ENCODE measurements at places on chromosomes 4 and X.
A peak's percentile ranks its signal among the peaks of the same experiment; 100 is the strongest.

DNA sequence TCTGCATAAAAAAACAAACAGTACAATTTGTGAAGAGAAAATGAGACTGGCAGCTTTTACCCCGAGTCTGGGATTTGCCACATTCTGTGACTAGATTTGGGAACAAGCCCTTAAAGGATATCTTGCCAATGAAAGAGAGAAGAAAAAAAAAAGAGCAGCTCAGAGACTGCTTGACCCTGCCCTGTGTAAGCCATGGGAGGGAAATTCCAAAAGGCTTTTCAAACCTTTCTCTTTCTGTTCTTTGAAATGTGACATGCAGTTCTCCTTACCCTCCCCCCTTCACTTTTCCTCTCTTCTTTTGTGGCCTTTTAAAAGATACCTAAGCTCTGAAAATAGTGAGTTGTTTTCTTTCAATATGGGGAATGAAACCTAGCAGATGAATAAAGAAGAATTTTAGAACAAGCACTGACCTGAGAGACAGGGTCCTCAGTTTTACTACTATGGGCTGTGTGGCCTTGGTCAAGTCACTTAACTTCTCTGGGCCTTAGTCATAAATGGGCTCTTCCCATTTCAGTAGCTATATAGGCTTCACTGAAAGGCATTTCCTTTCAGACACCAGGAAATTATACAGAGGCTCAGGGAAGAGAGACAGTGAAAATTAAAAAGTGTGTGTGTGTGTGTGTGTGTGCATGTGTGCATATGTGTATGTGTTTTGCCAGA, 5.1 kb downstream of the CCDC160 start:
- DNase-seq, result no peak

DNA sequence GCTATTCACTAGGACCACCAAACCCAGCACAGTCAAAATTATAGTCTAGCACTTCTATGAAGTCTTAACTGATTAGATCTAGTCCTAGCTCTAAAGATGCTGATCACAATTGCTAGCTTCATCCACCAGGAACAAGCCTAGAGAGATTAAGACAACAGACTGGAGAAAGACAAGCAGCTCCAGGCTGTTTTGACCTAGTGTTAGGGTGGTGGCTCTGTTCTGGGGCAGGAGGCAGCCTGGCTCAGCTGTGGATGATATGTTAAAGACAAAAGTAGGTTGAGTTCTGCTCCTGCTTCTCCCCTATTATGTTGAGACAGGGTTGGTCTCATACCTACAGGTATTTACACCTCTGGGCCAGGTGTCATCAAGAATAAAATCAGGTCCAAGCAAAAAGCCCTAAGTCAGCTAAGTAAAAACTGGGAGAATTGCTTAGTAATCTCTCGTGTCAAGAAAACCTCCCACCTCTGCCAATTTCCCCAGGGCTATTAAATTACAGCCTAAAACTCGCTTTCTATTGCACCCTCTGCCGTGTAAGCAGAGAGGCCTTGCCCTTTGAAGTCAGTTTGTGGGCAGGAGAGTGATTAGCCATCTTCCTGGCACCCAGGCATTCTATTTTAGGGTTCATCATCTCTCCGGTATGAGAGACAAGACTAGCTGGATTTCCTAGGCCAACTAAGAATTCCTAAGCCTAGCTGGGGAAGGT, 39.9 kb downstream of the RAB40AL start:
- no peak for DNase-seq

DNA sequence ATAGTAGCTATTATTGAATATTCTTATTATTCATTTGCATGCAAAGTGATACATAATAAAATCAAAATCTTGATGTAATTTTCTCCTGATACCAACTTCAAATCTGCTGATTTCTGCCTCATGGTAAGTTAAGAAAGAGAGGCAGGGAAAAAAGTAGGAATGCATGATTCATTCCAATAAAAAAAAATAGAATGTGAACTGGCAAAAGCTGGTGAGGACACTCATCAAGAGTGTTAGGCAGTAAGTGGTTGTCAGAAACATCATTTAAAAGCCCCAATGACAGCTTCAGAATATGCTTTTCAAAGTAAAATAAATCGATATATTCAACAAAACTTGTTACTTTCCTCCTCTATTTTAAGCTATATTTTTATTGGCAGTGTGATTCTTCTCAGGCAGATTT, 979.1 kb downstream of the TECRL start:
- no peak for DNase-seq

GRCh38 chr4:75235359-75235951, 278.7 kb downstream of the RCHY1 start:
- DNase-seq, result no peak

DNA sequence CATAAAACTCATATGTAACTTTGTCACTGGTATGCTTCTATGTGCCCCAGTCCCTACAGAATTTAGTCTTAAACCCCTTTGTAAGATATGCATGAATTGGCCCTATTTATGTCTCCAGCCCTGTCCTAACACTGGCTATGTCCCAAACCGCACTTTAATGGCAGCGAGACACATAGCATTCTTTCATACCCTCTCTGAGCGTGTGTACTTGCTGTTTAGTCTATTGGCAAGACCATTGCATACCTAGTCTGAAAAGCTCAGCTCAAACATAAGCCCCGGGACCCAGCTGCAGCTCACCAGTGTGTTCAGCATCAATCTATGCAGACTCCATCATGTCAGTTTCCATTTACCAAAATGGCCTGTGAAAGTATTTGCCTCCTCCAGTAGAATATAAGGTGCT, 1018.4 kb upstream of the TENM3 start:
- DNase-seq, result no peak

- DNase-seq, result no peak
Measured at GRCh38 chr4:101142259-101142658, 205.1 kb downstream of the PPP3CA start.

- peak; percentile 28 for DNase-seq
Measured at GRCh38 chrX:69615779-69616456, at the start of gene EDA. Gene EDA (plus strand): TSS chrX:69616113.

- no peak for DNase-seq
Measured at GRCh38 chr4:112015960-112016359, 129.3 kb upstream of the FAM241A start.

- no peak for DNase-seq
Measured at GRCh38 chrX:43165343-43165920, 387.5 kb upstream of the PPP1R2C start.

DNA sequence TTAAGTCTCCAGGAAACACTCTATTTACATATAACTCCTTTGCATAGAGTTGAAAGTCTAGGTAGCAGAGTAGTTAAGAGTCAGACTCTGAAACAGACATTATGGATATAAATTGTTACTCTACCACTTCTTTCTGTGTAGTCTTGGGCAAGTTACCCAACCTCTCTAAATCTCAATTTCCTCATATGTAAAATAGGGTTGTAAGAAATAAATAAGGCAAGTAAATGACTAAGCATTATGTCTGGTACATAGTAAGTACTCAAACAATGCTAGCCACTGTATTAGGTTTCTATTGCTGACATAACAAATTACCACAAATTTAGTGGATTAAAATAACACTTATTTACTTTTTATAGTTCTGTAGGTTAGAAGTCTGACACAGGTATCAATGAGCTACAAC, 394.1 kb downstream of the PRDM5 start:
- DNase-seq, result no peak

DNA sequence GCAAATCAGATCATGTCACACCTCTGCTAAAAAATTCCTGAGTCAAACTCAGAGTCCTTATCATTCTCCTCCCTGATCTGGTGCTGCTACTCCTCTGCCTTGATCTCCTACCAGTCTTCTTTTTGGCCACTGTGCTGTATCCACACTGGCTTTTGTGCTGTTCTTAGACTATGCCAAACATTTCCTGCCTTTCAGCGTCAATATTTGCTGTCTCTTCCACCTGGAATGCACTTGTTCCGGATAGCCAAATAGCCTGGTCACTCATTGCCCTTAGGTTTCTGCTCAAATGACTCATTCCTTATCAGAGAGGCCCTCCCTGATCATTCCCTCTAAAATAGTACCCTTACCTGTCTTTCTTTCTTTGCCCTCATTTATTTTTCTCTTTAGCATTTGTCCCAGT, 24.4 kb upstream of the RP2 start:
- no peak for DNase-seq

DNA sequence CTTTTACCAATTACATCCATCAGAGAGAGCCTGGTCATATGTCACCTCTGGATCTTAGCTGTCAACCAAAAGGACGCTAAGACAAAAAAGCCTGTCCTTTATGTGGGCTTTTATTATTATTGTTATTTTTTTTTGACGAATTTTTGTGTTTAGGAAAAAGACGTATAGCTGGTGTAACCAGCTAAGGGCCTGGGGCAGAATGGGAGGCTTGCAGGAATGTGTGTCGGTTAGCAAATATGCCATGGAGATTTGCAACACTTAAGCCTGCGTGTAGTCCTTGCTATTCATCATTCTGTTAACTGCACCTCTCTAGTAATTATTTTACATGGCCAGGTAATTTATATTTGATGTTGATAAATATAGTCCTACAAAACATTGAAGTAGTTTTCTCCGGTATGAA, 93.5 kb downstream of the TACR3 start:
- DNase-seq, result no peak

DNA sequence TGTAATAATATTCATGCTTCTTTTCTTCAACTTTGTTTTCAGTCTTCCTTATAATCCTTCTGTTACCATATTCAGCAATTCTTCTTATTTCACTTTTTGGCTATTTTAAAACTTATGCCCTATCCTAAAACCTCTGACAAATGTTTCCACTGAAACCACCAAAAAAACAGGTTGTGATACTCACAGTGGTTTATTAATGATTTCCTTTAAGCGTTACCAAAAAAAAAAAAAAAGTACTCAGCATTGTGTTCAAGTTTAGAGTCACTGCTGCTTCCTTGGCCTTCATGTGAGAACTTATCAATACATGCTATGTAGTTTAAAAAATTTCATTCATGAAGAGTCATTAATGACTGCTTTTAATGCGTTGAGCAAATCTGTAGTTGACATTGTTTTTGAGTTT, 35.4 kb upstream of the UGT2A3 start:
- no peak for DNase-seq

- DNase-seq, result no peak
Measured at GRCh38 chr4:53614591-53614990, 23.3 kb upstream of the LNX1 start.

- no peak for DNase-seq
Measured at GRCh38 chr4:161585011-161585410, 578.8 kb downstream of the FSTL5 start.

GRCh38 chrX:31811106-31811505, 739.3 kb upstream of the FTHL17 start:
- DNase-seq, result no peak

DNA sequence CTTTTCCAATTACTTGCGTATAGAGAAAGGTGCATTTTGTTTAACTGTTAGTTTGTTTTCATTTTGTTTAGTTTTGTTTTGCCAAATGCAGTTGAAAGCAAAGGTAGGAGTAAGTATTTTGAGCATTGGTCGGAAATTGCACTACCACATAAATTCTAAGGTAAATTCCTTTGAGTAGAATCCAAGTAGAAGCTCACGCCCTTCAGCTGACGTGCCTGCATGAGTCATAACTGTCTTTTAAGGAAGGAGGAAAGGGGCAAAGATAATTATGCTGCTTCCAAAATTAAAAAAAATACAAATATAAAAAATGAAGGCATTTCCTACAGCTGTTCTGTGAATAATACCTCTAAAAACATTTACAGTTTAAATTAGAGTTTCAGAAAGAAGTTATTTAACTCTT, 110.2 kb upstream of the MYOZ2 start:
- no peak for DNase-seq

- DNase-seq, result peak; percentile 7
Measured at GRCh38 chr4:81470456-81471297, 1.0 kb downstream of the RASGEF1B start.

GRCh38 chrX:150038315-150038714, 100.0 kb upstream of the EOLA2 start:
- DNase-seq, result no peak

GRCh38 chrX:32269866-32270265, 941.5 kb downstream of the DMD start:
- no peak for DNase-seq

DNA sequence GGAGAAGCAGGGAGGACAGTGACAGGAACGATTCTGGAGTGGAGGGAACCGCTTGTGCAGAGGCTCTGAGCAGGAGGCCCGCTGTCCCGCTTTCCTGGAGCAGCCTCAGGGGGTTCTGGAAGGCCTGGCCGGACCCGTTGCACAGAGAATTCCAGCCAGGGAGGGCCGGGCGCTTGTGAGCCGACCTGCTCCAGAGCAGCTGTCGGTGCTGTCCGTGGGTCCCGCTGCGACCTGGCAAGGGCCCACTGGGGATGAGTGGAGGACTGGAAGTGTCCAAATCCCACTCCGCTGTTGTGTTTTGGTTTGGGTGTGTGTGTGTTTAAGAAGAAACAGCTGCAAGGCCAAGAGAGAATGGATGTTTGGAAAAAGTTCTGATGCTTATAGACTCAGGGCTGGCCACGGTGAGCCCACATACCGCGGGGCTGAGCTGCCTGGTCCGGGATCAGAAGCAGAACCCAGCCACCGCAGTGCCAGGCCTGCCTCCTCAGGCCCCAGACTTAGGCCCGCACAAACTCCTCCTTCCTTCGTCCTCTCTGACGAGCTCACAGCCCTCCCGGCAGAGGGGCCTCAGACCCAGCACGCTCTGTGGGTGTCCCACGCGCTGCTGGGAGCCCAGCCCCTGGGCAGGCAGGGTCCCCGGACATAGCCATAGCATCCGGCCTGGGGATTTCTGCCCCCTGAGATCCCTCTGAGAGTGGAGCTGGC, 73.9 kb downstream of the HTRA3 start:
- DNase-seq, result no peak

DNA sequence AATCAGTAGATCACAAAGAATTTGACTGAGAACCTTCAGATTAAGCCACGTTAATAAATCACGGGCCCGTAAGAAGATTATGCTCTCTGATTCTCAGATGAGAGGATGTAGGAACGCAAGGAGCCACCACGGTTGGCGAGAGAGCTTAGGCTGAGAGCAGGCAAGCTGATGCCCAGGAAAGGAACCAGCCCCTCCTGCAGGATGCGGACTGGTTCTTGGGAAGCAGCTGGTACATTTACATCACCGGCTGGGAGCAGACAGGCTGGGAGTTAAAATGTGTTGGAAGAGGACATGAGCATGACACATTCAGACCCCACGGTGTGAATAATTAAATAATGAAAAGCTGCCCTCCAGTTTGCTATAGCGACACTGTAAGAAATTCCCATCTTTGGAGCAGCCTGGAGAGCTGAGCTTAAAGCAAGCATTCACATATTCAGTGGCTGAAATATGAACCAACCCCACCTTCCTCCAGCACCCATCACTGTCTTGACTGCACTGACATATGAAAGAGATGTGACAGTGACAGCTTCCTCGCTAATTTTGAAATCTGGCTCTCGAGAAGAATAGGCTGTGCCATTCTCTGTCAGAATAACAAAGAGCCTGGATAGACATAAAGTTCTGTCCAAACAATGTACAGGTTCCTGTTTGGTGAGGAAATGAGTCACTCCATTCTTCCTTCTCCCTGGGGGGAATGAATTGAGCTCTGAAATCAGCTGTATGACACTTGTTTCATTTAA, 33.1 kb downstream of the LNX1 start:
- DNase-seq, result no peak

DNA sequence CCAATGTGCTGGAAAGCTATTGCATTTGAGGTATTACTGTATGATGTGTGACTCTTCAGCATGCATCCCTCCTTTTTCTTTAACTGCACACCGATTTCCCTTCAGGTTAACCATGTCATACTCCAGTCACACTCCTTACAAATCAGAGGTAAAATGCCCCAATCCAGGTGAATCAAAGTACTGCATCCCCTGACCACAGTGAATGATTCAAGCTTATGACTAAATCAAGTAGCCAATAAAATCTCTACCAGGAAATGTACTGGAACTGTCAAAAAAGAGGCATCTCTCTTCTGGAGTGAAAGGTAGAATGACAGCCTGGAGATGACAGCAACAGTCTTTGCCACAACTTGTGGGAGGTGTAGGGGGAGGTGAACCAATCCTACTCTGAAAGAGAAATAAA, 10.4 kb downstream of the ADAMTS3 start:
- no peak for DNase-seq
